ENCODE measurements at places on chromosomes 2 and 18. TPM values are rescaled to one million over a fixed set of nuclear protein-coding genes. Genes with fewer than 3 reads are reported as not detected.

The GALR1 gene
- not detected for total RNA-seq

The TMEM178A gene
- total RNA-seq, result not detected

The SPIRE1 gene
- total RNA-seq, result 22.5 TPM

The TFPI gene
- total RNA-seq, result 1,146 TPM

The RIT2 gene
- not detected for total RNA-seq

The RTKN gene
- 27.0 TPM for total RNA-seq

The C18orf63 gene
- not detected for total RNA-seq

The ACTG2 gene
- total RNA-seq, result not detected

The KLF11 gene
- total RNA-seq, result 11.6 TPM

The KCNIP3 gene
- 0.51 TPM for total RNA-seq

The INHBB gene
- total RNA-seq, result 8.5 TPM

The LINC00305 gene
- not detected for total RNA-seq

The PLGLB2 gene
- 0.65 TPM for total RNA-seq

The ITGA6 gene
- 338 TPM for total RNA-seq

The ACMSD gene
- total RNA-seq, result 0.34 TPM

The SLC19A3 gene
- not detected for total RNA-seq

The TLX2 gene
- total RNA-seq, result not detected

The CRYGC gene
- total RNA-seq, result not detected

The RGPD3 gene
- 0.51 TPM for total RNA-seq

The DNAH6 gene
- under 0.01 TPM for total RNA-seq

The MAB21L4 gene
- total RNA-seq, result not detected

The NEURL3 gene
- 0.51 TPM for total RNA-seq
